ENCODE measurements at places on chromosomes 16 and 17.

GRCh38 chr17:40293363-40293762 is 5.7 kb downstream of the CDC6 start:
- DNase-seq = no peak

DNA sequence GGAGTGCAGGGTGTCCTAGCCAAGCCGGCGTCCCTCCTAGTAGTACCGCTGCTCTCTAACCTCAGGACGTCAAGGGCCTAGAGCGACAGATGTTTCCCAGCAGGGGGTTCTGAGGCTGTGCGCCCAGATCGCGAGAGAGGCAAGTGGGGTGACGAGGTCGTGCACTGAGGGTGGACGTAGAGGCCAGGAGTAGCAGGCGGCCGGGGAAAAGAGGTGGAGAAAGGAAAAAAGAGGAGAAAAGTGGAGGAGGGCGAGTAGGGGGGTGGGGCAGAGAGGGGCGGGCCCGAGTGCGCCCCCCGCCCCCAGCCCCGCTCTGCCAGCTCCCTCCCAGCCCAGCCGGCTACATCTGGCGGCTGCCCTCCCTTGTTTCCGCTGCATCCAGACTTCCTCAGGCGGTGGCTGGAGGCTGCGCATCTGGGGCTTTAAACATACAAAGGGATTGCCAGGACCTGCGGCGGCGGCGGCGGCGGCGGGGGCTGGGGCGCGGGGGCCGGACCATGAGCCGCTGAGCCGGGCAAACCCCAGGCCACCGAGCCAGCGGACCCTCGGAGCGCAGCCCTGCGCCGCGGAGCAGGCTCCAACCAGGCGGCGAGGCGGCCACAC is at the start of gene MMP2:
MMP2 (plus strand) TSS at position 372 of the 603 bp plus-strand sequence. CDS start 282 bp downstream, outside the sequence.
- no peak for DNase-seq

GRCh38 chr17:62975206-62975605 is 9.2 kb downstream of the TANC2 start:
- DNase-seq = no peak

GRCh38 chr16:1174477-1175357 is 21.8 kb downstream of the CACNA1H start:
- no peak for DNase-seq

- DNase-seq = no peak
These were observed 8.1 kb downstream of the ZC3H7A start for GRCh38 chr16:11788914-11789313.

DNA sequence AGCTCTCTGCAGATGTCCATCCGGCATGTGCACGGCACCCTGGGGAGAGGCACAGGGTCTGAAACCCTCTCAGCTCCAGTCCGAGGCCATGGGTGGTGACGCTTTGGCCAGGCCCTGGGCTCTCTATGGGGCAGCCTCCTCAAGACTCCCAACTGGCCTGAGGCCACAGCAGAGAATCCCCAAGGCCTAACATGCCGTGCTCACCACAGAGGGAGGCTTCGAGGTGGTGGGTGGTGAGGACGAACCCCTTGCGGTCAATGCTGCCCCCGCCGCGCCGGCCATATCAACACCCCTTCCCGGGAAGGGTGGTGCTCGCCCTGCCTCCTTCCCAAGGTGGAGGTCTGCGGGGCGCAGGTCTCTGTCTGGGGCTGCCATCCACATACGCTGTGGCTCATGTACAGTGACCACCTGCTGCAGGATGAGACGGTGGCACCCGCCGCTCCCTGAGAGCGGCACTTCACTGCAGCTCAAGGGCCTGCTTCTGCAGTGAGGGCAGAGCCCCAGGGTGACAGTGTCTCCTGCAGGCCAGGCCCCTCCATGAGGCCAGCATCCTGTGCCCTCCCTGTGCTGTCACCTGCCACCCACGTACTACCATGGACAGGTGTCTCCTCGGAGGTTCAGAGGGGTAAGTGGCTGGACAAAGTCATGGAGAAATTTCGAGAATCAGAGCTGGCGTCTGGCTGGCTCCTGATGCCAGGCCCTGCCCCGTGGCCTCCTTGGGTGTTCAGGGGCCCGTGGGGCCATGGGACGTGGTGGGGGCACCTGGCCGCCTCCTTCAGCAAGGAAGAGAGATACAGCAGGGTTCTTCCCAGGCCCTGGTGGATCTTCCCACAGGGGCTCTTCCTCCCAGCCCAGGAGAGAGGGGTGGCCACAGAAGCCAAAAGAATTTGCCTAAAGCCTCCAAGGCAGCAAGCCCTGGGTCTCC is 54.6 kb upstream of the ACSF3 start:
- DNase-seq = no peak

DNA sequence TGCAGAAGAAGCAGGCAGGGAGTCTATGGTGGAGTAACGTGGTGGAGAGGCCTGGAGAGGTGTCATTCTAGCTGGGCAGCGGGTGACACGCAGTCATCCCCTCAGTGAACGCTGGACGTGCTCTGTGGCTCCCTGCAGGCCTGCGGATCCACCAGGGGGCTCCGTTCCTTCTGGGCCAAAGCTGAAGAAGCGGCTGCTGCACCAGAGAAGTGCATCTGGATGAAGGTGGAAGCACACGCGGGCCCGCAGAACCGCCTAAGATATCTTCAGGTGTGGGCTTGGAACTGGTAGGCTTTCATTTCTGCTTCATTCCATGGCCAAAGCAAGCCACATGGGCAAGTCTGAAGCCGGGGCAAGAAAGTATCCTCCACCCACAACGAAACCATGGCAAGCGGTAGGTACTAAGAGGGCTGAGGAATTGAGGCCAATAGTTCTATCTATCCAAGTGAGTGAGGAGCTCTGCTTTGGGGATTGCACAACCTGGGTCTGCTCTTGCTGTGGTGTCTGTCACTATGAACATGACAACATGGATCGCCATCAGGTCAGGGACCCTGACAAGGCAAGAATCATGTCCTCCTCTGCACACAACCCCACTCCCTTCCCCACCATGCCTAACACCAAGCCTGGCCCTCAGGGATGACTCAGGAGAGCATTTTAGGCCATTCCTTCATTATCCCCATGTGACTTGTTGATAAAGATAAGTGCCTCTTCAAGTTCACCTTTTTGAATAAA is 78.9 kb upstream of the FBXO47 start:
- DNase-seq = no peak

DNA sequence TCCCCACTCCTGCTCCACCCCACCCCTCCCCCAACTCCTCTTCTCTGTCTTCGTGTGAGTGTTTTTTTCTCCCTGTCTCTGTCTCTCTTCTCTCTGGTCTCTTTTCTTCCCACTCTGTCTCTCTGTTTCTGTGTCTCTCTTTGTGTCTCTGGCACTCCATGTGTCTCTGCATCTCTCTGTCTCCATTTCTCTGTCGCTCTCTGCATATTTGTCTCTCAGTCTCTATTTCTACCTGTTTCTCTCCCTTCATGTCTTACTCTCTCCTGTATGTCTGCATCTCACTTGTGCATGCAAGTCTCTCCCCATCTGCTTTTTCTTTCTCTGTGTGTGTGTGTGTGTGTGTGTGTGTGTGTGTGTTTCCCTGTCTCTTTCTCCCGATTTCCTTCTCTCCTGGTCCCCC is 68.2 kb downstream of the LYRM1 start:
- DNase-seq = no peak

- DNase-seq = no peak
These were observed 16.4 kb downstream of the TELO2 start for GRCh38 chr16:1509307-1510221.

- DNase-seq = no peak
These were observed 35.0 kb downstream of the ITGB3 start for GRCh38 chr17:47288531-47289116.

All from GM13977 (cell line).